ENCODE measurements at places on chromosomes 12 and 14.

- DNase-seq = no peak
These were observed 53.5 kb upstream of the PPP2R5C start for GRCh38 chr14:101707863-101708620.

DNA sequence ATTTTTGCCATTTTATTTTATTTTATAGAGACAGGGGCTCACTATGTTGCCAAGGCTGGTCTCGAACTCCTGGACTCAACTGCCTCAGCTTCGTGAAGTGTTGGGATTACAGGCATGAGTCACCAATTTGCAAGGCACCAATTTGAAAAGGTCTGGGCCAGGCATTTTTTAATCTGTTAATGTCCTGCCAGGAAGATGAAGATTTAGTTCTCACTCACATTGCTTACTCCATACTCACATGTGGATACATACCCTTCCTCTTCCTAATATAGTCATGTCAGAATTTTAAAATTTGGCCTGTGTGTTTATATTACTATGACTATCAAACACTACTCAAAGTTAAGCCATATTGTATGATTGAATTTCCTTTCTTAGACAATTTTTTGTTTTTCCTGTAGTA lies 15.3 kb upstream of the EML1 start:
- DNase-seq = no peak

GRCh38 chr14:70416338-70416724 lies 559 bp downstream of the SYNJ2BP start:
- no peak for DNase-seq

- DNase-seq = no peak
These were observed 1.8 kb upstream of the SP1 start for GRCh38 chr12:53378222-53378621.

GRCh38 chr12:5656836-5657235 lies 224.9 kb downstream of the NTF3 start:
- no peak for DNase-seq

DNA sequence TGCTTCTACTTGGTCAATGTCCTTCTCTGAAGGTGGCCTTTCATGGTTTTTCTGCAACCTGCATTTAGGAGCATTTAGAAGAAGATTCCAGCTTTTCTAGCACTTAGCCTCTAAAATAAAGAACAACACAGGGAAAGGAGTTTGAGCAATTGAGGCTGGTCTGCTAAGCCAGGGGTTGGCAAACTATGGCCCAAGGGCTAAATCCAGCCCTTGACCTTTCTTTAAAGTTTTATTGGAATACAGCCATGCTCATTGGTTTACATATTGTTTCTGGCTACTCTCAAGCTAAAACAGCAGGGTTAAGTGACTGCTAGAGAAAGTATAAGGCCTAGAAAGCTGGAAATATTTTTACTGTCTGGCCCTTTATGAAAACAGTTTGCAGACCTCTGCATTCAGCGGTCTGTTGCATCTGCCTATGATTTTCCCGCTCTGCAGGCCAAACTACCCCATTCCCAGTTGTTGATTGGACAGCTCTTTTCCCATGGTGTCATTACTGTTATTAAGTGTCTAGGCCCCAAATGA lies 39.3 kb downstream of the SPRING1 start:
- DNase-seq = no peak

DNA sequence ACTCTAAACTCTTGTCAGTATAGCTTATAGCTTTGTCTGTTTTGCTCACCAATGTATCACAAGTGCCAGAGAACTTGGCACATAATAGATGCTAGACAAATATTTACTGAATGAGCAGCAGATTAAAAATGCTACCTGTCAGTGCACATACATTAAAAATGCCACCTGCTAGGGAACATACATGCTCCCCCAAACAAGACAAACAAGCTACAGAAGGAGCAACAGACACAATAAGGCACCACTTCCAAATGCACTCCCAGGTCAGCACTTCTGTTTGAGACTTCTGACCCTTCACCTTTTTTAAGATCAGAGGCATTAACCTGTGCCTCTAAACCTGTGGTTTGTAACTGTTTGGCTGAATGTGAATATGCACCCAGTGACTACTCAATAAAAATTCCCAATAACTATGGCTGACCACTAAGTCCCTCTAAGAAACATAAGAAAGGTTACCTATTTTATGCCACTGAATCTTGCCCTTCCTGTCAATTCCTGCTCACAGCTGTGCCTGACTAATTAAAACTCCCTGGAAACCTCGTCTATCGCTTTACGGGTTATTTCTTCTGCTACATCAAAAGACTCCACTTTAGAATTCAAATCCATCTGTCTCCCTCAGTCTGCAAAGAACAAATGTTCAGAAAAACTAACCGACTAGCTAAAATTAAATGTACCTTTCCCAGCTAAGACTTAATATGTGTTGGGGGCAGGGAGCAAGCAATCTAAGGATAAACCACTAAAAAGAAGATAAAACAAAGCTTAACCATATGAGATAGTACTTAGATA lies 41.0 kb downstream of the HECTD4 start:
- no peak for DNase-seq

Data from NCI-H446 treated with DMSO at 0.1 percent for 48 hours (cell line).